Stimulated activated CD8-positive, alpha-beta memory T cell treated with anti-CD3 and anti-CD28 coated beads, Interleukin-15, amount 100 ng/mL, for 4 hours (primary cell): ENCODE measurements at places on chromosomes 1 and 21.

GRCh38 chr1:94743862-94744261 is 76.3 kb upstream of the SLC44A3 start:
- no peak for DNase-seq

DNA sequence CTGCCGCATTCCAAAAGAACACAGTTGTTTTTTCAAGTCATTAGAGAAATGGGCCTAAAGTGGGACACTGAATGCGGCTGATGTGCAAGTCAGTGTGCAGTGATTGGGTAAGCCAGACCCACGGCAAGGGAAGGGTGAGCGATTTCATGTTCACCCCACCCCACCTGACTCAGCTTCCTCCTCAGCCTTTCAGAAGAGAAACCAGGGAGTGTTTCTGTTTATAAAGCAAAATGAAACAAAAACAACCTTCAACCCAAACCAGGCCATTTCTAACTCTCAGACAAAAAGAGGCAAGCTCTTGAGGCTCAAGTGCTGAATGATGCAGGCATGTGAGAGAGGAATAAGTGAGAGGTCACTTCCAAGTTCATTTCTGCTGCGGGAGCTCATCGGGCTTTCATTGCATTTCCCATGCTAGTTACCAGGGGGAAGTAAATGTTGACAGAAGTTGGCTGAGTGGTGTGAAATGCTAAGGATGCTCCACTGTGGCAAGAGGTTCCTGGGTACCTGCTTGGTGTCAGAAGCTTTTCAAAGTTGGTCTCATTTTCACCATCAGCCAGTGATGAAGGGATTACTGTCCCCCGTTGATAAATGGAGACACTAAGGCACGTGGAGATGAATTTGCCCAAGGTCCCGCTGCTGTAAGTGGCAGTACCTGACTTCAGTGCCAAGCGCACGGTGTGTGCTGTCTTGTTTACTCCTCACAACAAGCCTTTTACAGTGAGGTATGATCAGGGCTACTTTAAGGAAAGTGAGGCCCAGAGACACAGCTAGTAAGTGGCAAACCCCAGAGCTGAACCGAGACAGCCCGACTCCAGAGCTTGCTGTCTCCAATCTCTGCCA is 29.1 kb downstream of the STPG1 start:
- no peak for DNase-seq

DNA sequence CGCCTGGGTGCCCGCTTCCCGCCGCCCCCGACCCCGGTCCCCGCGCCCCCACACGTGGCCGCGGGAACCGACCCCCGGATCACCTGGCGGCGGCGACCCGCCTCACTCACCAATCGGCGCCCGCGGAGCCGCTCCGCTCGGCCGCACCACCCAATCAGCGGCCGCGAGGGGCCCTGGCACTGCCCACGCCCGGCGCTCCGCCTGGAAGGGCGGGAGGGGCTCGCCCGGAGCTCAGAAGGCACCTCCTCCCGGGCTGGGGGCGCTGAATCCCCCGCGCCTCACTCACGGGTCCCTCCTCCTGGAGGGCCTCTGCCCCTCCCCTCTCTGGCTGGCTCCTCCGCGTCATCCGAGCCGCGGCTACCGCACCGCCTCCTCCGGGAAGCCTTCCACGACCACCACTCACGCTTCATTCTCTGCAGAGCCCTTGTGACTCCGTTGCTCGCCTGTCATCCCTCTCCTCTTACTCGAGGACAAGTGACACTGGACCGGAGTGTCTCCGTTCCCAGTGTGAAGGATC is 374 bp downstream of the SH2D5 start:
- DNase-seq: peak; percentile 47

GRCh38 chr21:46472246-46472645 is 13.6 kb downstream of the DIP2A start:
- DNase-seq: no peak

DNA sequence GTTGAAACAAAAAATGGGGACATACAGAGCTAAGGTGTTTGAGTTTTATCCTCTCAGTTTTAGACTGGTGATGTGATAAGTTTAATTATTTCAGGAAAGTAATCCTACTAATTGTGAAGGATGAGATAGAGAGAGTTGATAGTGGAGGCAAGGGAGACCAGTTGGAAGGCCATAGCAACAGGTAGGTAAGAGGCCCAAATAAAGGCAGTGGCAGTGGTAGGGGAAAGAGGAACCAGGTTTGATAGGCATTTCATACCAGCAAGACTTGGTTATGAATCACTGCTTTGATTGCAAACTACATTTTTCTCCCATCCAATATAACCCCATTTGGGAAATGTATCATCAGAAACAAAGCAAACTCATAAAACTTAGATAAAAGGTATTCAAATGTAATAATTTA is 63.1 kb upstream of the SH3GLB1 start:
- no peak for DNase-seq

DNA sequence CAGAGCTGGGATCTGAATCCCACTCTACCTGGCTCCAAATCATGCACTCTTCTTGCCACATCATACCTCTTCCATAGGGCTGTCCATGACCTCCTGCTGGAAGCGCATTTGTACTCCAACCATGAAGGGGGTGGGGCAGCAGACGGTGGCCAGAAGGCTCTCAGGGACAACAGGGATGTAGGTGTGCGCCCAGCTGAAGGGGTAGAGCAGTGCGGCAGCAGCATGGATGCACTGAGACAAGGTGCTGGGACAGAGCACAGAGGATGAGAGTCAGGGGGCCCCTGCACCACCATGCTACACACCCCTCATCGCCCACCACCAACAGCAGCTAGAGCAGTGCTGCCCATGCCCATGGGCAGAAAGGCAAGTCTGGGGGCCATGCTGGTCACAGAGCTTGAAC is 8.4 kb downstream of the DENND2D start:
- DNase-seq: no peak

DNA sequence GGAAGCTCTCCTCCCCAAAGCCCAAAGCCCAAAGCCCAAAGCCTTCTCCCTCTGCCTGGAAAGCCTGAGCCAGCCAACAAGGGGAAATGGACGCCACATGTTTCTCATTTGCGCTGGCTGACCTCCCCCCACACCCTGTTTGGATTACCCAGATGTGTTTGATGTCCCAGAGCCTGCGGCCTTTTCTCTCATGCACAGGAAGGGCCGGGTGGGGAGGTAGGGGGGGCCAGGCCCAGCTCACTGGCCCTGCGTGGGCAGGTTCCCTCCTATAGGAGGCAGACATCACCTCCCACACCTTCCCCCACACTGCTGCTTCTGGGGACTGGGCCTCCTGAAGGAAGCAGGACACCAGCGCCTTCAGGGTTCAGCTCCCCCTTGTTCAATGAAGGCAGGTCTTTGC is 116.3 kb downstream of the NAV1 start:
- no peak for DNase-seq

DNA sequence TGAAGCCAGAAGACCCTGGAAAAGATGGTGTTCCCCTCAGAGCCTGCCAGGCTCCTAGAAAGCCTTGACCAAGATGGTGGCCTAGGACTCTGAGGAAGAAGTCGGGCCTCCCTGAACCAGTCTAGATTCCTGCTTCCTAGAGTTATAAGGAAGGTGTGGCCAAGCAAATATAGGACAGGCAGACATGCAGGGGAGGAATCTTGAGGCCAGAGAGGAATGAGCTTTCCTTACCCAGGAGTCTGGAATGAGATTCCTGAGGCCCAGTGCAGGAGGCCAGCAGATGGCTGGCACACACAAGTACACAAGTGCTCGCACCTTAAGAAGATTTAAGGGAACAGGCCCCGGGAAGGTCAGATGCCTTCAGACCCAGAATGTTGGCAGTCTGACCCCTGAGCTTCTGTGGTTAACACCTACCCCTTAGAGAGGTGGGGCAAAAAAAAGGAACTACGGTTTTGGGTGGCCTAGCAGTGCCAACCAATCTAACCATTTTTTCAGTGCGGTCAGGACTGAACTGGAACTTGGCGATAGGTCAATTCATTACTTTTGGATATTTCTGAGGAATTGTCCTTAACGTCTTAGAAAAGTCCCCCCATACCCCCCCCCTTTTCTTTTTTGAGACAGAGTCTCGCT is 73.3 kb downstream of the MDM4 start:
- DNase-seq: no peak
